Esophagus squamous epithelium (tissue), 5 donors: ENCODE measurements at places on chromosomes 6 and 20.

DNA sequence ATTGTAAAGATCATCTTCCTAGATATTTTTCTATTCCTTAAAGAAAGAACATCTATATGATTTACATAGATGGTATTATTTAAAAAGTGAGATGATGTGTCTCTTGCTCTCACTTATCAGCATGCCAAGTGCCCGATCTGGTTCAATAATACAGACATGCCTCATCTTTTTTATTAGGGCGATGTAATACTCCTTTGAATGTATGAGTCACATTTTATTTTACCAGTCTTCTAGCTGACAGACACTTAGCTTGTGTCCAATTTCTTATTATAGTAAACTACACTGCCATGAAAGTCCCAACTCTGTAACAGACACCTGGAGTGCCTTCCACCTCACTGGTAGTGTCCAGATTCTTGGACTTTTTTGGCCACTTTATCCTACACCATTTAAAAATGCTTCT is 586.6 kb upstream of the BTBD3 start:
- no peak for DNase-seq

- DNase-seq, result no peak
Measured at GRCh38 chr6:50873167-50873566, 54.5 kb downstream of the TFAP2B start.

GRCh38 chr6:98560418-98560817 is 274.0 kb upstream of the POU3F2 start:
- no peak for DNase-seq

GRCh38 chr6:135004399-135004798 is 50.2 kb downstream of the HBS1L start:
- no peak for DNase-seq

- no peak for DNase-seq
Measured at GRCh38 chr6:64445038-64445437, 809.4 kb downstream of the PHF3 start.

DNA sequence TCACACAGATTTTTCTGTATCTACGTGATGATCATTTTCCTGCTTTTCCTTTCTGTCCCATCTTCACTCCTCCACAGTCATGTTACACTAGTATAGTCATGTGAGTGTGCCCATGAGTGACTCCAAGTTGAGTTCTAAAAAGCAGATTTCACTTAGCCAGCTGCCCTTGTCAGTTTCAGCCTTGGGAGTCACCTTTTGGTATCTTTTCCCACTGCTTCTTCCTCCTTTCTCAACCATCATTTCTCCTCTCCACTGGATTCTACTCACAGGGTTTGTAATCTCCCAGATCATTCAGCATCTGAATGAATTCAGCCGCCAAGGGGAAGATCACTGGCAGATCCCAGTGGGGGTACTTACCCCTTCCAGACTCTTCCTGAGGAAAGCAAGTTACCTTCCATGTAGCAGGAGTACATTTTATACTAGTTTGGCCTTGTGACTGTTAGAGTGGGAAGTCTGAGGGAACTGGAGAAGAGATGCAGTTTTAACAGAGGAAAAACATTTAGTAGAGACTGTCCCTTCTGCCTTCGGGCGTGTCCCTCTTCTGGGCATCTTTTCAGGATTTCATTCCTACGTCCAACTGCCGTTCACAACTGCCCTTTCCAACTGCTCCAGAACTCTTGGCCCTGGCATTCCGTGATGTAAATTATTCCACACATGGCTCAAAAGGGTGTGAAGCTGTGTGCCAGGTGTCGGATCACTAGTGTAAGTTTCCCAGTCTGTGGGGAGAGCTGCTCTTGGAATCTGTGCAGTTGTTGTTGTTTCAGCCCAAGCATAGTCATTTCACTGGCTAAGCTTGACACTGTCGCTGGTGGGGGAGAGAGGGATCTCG is 38.9 kb downstream of the BICRAL start:
- DNase-seq, result no peak

DNA sequence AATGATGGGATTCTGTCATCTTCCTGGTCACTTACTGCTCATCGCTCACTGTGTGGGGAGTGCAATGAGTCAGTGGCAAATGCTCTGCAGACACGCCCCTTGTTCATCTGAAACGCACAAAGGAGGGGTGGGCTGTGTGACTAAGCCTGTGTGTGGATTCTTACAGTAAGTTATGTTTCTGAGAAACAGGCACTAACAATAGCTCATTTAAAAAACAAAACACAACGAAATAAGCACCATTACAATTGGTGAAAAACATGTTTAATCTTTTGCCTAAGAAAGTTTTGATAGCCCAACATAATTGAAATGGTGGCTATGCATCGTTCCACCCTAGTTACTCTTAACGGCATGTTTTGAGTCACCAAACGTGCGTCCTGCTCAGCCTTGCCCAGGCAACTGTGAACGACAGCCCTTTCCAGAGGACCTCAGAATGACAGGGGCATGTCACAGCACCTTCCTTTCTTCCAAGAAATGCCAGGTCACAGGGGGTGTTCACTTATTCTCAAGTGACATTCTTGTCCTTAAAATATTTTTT is 118.4 kb upstream of the SGK1 start:
- no peak for DNase-seq
